ENCODE measurements at places on chromosomes 13 and 19. TPM values are rescaled to one million over a fixed set of nuclear protein-coding genes. Genes with fewer than 3 reads are reported as not detected.

The C5AR2 gene
- 2.8 TPM for total RNA-seq

The NOVA2 gene
- not detected for total RNA-seq

The ACTMAP gene
- total RNA-seq = 21.2 TPM

The ZNF442 gene
- total RNA-seq = 0.44 TPM

The ZNF175 gene
- 9.3 TPM for total RNA-seq

The WTIP gene
- total RNA-seq = 22.6 TPM

The POU4F1 gene
- total RNA-seq = not detected

The FXYD3 gene
- total RNA-seq = 6.9 TPM

The LMTK3 gene
- 0.37 TPM for total RNA-seq

The FAM98C gene
- 18.8 TPM for total RNA-seq

Measured in MCF 10A (cell line).